ENCODE measurements at places on chromosomes 7 and 10.
A peak's percentile ranks its signal among the peaks of the same experiment; 100 is the strongest.

DNA sequence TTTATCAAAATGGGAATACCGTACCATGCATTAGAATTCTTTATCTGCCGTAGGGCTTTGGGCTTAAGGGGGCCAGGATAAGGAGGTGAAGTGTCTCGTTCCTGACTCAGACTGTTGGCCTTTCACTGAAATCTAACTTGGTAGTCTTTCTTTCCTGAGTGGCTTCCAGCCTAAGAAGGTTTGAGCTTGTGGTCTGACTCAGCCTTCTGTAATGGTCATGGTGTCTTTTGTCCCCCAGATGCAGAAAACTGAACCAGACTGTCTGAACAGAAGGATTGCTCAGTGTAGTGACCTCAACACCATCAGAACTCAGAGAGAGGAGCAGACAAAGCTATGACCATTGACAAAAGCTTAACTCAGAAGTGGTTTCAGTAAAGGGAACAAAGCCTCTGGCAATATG lies 39.5 kb downstream of the WNT2 start:
- no peak for DNase-seq

- DNase-seq: no peak
Observed at GRCh38 chr7:83532219-83532618, 116.7 kb downstream of the SEMA3E start.

DNA sequence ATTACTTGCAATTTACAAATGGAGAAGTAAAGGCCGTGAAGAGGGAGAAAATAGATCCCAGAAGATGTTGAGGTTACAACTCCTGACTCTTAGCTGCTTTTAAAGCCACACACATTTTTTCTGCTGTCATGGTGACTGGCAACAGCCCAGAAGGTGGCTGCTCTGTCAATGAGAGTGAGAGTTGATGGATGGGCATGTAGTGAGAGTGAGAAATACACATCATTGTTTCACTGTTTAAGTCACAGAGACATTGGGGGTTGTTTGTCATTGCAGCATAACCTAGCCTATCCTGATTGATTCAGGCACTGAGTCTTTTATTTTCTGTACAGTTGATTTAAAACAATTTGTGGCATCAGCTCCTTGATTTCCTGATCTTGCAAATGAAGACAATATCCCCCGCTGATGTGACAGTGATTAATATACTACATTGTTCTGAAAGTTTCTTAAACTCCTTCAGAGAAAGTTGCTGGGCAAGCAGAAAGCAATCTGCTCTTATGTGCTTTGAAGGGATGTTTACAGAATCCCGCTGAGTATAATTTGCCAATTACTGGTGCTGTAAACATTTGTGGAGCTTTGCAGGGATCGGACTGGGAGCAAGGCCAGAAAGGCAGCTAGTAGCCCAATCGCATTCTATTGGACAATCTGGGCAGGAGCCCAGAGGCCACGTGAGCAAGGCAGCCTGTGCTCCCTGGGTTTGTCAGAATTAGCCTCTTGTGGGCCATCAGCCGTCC lies 229.6 kb downstream of the PRPF18 start:
- DNase-seq: no peak

DNA sequence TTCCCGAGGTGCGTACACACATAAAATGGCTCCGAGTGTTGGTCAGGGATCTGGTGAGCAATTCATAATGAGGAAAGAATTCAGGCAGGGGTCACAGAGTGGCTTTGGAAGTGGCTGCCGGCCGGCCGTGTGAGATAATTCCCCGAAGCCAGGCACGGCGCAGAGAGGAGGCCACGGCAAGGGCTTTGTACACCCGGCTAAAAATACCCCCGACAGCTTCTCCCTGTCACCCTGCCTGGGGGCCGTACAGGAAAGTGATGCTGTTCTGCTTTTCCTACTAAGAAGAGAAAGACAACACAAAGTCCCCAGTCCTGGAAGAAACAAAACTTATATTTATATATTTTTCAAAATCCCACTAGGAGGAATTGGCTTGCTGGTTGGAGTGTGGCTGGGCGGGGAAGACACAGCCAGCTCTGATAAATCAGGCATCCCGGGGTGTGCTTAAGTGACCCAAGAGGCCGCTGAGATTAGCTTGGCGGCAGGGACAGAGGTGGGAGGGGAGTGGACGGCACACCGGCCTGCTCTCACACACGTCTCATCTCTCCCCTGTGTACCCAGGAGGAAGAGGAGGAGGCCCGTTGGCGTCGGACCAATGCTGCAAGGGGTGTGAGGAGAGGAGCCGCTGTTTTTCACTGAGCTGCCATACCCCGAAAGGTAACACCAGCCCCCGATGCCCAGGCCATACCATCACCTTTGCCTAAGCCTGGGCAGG lies 70.5 kb downstream of the ZMIZ1 start:
- DNase-seq: no peak

DNA sequence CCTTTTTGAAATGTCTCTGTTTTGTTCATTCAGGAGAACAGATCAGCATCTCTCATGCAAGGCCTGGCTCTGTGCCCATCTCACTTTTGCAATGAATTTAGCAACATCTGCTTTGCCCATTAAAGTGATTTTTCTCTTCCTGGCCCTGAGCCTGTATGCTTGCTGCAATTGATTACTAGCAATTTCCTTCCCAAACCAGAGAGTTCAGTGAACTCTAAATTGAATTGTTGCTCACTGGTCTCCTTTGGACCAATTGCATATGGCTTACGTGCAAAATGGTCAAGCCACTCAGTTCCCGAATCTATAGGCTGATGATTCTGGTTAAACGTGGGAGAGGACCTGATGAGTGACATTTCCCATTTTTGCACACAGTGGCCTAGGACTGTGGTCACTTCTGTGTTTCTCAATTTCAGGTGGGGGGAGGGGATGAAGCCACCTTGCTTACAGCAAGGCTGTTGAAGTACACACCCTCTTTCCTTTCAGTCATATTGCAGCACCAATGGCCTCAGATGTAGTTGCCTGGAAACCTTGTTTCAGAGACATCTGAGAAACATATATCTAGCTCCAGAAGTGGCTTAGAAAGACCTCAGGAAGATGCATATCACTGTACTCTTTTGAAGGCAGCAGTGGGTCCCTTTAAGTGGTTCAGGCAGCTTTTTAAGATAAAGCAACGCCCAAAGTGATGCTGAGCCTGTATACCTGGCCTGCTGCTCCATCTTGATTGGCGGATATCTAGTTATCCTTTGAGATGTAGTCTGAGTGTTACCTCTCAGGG lies 201.4 kb downstream of the PTEN start:
- DNase-seq: peak; percentile 25

Measured in activated naive CD4-positive, alpha-beta T cell treated with anti-CD3 and anti-CD28 coated beads, Interleukin-2, amount 50 U/mL, for 16 hours (primary cell).